Hematopoietic multipotent progenitor cell treated with erythropoietin and hydrocortisone succinate and interleukin-3 and kit ligand, for 4 days (in vitro differentiated cells): ENCODE measurements at places on chromosomes 11 and 22.

DNA sequence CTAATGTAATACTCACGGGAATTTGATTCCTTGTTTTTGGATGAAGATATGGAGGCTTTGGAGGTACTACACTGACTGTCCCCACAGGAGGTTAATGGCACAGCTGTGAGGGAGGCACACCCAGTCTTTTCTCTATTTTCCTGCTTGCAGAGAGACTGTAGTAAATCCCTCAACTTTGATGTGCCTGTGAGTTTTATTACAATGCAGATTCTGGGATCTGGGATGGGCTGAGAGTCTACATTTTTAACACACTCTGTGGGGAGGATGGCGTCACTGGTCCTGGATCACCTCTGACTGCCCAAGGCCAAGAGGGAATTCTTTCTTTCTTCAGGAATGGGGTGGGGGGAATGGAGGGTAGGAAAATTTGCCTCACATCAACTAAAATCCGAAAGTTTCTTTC lies 80.2 kb upstream of the NTM start:
- DNase-seq = no peak

- no peak for DNase-seq
Measured at GRCh38 chr22:48449466-48450187, 1378.0 kb downstream of the BRD1 start.

- DNase-seq = no peak
Measured at GRCh38 chr11:124893781-124894401, 3.8 kb downstream of the ROBO4 start.

GRCh38 chr22:37823134-37823985 lies at the start of gene GALR3:
Gene GALR3, plus strand, starts transcription at chr22:37823382. Its CDS starts 25 bp downstream, at chr22:37823407.
- DNase-seq = no peak

DNA sequence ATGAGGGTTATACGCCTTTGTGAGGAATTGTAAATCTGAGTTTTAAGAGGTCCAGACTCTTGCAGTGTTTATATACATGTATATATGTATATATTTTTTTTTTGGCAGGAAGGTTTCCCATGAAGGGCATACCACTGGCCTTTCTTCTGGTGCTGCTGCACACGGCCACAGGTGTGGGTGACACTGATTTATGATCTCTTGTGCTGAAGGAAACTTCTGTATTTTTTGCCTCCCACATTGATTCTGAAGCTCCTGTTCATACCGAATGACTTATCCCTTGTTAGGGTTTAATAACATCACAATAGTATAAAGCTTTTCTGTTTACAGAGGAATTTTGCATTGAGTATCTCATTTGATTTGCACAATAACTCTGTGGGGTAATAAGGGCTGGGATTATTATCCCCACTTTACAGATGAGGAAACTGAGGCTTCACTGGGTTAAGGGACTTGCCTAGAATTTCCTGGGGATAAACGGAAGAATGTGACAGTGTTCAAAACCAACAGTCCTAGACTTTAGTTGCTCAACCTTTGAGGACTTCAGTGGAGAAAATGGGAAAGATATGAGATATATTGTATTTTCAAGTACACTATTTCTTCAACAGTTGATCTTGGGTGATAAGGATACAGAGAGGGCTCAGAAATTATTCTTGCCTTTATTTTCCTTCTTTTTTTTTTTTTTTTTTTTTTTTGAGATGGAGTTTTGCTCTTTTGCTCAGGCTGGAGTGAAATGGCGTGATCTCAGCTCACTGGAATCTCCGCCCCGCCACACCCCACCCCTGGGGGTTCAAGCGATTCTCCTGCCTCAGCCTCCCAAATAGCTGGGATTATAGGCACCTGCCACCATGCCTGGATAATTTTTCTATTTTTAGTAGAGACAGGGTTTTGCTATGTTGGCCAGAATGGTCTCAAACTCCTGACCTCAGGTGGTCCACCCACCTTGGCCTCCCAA lies 70.1 kb downstream of the MICAL2 start:
- DNase-seq = no peak

- no peak for DNase-seq
Measured at GRCh38 chr11:111515591-111515990, 1.0 kb downstream of the HOATZ start.

DNA sequence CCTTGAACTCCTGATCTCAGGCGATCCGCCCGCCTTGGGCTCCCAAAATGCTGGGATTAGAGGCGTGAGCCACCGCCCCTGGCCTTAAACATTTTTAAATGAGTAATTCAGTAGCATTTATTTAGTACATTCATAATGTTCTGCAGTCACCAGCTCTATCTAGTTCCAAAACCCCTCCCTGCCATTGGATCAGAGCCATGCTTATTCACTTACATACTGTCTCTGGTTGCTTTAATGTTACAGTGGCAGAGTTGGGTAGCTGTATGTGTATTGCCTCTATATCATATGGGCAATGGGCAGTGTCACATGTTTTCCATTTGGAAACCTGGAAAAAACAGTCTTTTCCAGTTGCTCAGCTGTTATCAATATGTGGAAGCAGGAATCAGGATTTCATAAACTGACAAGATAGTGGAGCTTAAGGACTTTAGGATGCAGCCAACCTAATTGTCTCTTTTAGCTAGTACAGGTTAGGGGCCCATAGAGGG lies 10.5 kb downstream of the COA4 start:
- no peak for DNase-seq

- DNase-seq = no peak
Measured at GRCh38 chr22:48691431-48691851, 1136.2 kb downstream of the BRD1 start.

DNA sequence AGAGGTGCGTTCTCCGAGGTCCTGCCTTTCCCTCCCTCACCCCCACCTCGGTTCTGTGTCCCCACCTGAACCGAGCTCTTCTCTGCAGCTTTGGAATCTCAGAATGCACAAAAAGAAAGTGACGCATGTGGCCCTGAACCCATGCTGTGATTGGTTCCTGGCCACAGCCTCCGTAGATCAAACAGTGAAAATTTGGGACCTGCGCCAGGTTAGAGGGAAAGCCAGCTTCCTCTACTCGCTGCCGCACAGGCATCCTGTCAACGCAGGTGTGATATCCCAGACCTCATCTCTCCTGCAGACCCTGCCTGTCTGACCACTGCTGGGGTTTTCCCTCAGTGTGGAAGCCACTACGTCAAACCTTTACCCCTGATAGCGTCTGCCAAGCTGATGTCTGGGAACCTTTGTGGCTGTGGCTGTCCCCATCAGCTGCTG lies 13.9 kb downstream of the ACP2 start:
- DNase-seq = no peak

DNA sequence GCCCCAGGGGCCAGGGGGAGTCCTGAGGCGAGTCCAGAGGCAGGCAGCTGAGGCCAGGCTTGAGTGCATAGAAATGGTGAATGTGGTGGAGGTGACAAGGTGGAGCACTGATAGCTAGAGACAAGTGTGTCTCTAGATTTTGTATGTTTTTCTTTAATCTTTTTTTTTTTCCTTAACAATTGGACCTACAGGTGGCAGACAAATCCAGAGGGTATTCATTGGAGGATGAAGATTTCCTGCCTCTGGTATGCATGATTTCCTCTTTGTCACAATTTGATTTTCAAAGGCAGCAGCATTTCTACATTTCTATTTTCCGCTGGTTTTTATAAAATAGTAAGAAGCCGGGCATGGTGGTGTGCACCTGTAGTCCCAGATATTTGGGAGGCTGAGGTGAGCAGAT lies 47.7 kb upstream of the DKK3 start:
- DNase-seq = no peak

DNA sequence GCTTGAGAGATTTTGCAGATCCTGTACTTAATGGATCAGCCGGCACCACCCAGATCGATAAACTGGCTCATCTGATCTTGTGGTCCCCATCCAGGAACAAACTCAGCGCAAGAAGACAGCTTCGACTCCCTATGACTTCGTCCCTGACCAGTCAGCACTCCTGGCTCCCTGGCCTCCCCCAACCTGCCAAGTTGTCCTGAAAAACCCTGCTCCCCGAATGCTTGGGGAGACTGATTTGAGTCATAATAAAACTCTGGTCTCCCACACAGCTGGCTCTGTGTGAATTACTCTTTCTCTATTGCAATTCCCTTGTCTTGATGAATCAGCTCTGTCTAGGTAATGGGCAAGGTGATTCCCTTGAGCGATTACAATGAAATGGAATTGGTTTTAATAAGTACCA lies 29.5 kb downstream of the OR2AG2 start:
- no peak for DNase-seq

- DNase-seq = no peak
Measured at GRCh38 chr22:36151006-36151595, 9.5 kb downstream of the APOL3 start.

GRCh38 chr11:45670386-45671135 lies 5.1 kb upstream of the CHST1 start:
- DNase-seq = no peak

GRCh38 chr11:117859061-117859460 lies 17.4 kb downstream of the FXYD6 start:
- DNase-seq = no peak

- no peak for DNase-seq
Measured at GRCh38 chr22:17829695-17830042, 55.4 kb upstream of the BID start.

- peak; percentile 18 for DNase-seq
Measured at GRCh38 chr11:84524422-84525051, 1102.6 kb downstream of the DLG2 start.

- DNase-seq = peak; percentile 88
Measured at GRCh38 chr11:63916837-63917691, at the start of gene RCOR2. Gene RCOR2, minus strand, starts transcription at chr11:63917164. Its CDS starts 708 bp downstream, at chr11:63916456.

DNA sequence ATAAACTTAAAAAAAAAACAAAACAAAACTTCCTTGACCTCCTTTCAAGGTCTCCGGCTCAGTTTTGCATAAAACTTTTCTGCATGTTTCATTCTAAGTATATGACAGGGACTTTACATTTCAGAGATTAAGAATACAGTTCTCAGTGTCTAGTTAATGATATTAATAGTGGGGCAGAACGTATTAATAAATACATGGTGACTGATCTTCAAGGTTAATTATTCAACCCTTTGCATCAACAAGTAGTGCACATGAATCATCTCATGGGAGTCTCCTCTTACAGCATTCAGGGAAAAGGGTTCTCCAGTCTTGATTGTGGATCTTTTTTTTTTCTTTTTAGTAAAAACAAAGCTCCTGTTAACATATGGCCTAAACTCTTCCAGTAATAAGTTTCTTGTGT lies 146.8 kb downstream of the KIRREL3 start:
- DNase-seq = no peak

- DNase-seq = no peak
Measured at GRCh38 chr11:110492321-110492685, 62.6 kb downstream of the FDX1 start.

DNA sequence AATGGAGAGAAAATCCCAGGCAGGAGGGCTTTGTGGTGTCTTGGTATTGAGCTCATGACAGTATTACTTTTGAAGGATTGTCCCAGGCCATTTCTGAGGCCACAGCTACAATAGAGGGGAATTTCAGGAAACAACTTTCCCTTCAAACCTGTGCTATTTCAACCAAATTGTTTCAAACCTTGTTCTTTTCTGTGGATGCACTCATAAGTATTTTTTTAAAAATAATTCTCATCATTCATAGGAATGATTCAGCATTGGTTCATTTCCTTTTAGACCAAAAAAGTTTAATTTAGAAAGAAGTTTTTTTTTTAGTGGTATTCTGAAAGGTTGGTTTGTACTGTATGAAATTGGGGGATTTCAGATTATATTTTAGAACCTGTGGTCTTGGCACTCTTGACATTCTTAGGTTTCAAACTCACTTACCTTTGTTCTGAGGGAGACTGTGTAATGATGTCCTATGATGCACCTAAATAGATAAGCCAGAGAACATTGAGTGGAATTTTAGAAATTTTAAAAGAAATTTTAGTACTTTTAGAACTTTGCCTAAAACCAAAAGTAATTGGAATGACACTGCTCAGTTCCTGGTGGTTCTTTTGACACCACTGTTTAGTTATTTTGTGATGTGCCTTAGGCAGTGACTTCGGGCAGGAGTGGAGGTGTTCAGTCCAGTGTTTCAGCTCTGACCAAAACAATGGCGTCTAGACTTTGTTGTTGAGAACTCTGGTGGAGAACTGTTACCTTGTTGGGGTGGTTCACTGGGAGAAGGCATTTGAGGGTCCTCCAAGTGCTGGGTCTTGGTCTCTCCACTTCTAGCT lies 12.2 kb downstream of the TEAD1 start:
- DNase-seq = no peak

DNA sequence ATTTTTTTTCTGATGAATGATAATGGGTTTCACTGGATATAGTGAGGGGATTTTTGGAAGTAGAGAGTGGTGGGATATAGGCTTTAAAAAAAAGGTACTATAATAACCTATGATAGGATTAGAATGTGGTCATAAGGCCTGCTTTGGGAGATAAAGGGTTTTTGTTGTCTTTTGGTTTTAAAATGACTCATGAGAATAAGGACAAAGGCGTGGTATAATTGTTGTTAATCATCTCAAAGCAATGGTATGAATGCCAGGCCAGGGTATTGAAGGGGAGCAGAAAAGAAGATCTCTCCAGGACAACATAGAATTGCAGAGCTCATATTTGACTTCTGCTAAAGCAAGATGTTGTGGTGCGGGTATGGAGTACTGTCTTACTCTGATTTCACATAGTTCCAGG lies 579.4 kb downstream of the JRKL start:
- peak; percentile 48 for DNase-seq

DNA sequence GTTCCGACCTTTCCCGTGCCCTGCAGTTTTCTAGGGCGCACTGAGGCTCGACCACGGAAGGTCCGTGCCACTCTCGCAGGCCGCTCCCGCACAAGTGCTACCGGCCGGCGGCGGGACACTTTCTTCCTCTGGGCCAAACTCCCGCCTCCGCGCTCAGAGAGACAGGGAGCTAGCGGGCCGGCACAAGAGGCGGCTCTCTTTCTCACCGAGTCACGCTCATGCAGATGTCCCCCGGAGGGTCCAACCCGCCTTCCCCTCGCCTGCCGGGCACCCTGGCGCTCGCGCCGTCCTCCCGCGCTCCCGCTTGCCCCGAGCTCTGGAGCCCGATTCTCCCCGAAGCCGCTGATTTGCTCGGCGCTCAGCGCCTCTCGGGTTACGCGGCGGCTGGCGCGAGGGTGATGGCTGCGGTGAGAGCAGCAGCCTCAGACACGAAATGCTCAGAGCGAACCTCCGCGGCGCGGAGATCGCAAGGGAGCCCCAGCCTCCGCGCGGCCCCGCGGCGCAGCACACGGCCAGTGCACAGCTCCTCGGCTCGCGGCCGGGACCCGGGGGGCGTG lies 1.0 kb downstream of the LMO1 start:
- DNase-seq = peak; percentile 57

GRCh38 chr11:93655047-93655446 lies 6.4 kb upstream of the CEP295 start:
- peak; percentile 66 for DNase-seq

- DNase-seq = peak; percentile 82
Measured at GRCh38 chr11:14499178-14499559, 442 bp downstream of the COPB1 start.

- DNase-seq = no peak
Measured at GRCh38 chr11:46240861-46241260, 36.6 kb upstream of the CREB3L1 start.

GRCh38 chr11:118436639-118437207 lies 431 bp downstream of the KMT2A start:
- DNase-seq = peak; percentile 57

GRCh38 chr22:40524392-40525249 lies 111.9 kb downstream of the MRTFA start:
- peak; percentile 70 for DNase-seq

DNA sequence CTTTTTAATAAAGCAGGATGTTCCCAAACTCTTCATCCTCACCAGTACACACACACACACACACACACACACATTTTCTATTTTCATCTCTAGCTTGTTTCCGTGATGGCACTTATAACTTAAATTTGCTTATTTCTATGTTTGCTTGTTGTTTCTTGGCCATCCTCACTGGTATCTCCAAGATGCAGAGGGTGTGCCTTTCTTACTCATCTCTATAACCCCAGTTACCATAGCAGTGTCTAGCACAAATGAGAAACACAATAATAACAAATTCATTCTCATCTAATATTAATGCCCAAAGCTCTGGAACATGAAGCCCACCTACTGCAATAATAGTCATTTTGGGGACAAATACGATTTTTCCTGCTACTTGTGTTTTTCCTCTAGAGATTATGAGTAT lies 156.3 kb downstream of the GRM5 start:
- DNase-seq = no peak
